Stimulated activated CD4-positive, alpha-beta T cell treated with anti-CD3 and anti-CD28 coated beads, Interleukin-1b, Interleukin-23, amount 100 ng/mL, for 1 hour (primary cell): ENCODE measurements at places on chromosomes 2 and 18.

GRCh38 chr2:7997279-7997678 lies 684.6 kb upstream of the ID2 start:
- DNase-seq, result no peak

GRCh38 chr2:110674620-110675555 lies 3.0 kb downstream of the BUB1 start:
- DNase-seq, result no peak

GRCh38 chr2:216486708-216487107 lies 11.9 kb upstream of the RPL37A start:
- no peak for DNase-seq

GRCh38 chr2:56184500-56185011 lies 766 bp downstream of the CCDC85A start:
- DNase-seq, result no peak

- no peak for DNase-seq
These were observed 24.8 kb upstream of the TFCP2L1 start for GRCh38 chr2:121309801-121310200.

- no peak for DNase-seq
These were observed 568.2 kb upstream of the LRATD1 start for GRCh38 chr2:14064346-14064745.

GRCh38 chr2:175282300-175282699 lies 100.8 kb upstream of the ATP5MC3 start:
- DNase-seq, result no peak

- no peak for DNase-seq
These were observed 2.6 kb downstream of the ANKRD44 start for GRCh38 chr2:197307933-197308521.

DNA sequence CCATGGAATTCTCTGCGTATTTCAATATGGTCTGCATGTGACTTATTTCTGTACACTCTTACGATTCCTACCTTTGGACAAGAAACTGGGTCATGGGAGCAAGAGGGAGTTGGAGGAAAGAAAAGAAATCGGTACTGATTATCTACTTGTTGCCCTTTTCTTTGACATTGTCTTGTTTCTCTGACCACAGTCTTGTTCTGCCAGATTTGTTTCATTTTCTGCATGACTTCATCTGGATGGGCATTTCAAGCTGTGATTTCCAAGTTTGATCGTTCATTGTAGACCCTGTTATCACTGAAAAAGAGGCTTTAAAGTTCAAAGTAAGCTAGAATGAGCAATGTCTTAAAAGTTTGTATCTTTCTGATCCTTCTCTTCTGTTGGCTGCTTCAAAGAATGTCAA lies 2186.3 kb upstream of the CELF4 start:
- no peak for DNase-seq
